ENCODE measurements at places on chromosomes 3 and 15.

DNA sequence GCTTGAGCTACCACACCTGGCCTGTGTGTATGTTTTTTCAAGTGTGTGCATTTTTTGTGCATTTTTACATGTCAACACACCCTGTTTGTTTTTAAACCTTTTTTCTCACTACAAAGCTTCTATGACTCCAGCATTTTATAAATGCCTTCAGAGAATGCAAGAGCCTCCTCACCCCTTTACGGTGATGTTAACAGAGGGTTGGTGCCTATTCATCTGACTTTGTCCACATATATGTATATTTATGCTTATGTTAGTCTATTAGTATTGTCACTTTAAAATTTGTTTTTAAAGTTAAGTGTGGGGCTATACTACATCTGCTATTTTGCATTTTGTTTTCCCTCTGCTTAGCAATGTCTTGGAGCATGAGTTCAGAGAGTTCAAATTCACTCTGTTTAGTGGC is 45.8 kb downstream of the EEFSEC start:
- no peak for DNase-seq

DNA sequence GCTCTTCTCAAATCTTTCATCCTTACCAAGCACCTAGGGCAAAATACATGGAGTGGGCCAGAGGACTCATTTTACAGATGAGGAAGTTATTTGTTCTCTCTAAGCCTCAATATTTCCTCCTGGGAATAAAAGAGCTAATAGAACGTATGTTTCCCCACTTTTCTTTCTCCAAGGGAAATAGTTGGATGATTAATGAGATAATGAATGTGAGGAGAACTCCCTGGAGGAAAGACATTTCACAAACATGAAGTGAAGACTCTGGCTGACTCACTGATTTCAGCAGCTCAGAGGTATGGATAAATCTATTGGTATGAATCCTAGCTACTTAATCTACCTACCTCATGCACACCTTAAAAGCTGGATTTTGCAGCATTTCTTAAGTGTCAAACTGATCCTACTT is 98.4 kb downstream of the ECT2 start:
- no peak for DNase-seq

- no peak for DNase-seq
These were observed 212.5 kb downstream of the EPHB1 start for GRCh38 chr3:135007607-135008006.

- no peak for DNase-seq
These were observed 186.7 kb downstream of the SSR3 start for GRCh38 chr3:156368189-156368588.

- no peak for DNase-seq
These were observed at the start of gene GMNC for GRCh38 chr3:190862209-190863118. Gene GMNC, minus strand, starts transcription at chr3:190862694. Its CDS starts 79 bp downstream, at chr3:190862615.

DNA sequence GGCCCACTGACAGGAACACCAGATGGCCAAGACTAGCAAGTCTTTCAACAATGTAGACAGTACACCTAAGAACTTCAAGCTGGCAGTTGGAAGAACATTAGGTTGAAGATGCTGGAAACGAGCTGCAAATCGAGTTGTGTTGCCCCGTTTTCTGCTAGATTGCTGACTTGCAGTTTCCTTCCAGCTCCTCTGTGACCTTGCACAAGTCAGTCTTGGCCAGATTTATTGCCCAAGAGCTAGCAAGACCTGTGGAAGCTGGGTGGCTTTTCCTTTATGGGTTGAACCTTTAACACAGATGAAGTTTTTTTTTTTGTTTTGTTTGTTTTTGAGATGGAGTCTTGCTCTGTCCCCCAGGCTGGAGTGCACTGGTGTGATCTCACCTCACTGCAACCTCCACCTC is 2.9 kb upstream of the RBM6 start:
- DNase-seq: no peak

DNA sequence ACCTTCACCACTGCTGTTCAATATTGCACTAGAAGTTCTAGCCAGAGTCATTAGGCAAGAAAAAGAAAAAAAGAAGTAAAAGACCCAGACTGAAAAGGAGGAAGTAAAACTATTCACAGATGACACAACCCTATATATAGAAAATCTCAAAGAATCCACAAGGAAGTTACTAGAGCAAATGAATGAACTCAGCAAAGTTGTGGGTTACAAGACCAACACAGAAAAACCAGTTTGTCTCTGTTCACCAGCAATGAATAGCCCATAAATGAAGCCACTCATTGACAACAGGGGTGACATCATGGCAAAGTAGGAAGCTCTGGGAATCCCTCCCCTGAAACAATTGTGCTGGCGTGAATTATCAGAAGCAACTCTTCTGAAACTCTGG is 4.6 kb downstream of the CFAP100 start:
- DNase-seq: no peak

DNA sequence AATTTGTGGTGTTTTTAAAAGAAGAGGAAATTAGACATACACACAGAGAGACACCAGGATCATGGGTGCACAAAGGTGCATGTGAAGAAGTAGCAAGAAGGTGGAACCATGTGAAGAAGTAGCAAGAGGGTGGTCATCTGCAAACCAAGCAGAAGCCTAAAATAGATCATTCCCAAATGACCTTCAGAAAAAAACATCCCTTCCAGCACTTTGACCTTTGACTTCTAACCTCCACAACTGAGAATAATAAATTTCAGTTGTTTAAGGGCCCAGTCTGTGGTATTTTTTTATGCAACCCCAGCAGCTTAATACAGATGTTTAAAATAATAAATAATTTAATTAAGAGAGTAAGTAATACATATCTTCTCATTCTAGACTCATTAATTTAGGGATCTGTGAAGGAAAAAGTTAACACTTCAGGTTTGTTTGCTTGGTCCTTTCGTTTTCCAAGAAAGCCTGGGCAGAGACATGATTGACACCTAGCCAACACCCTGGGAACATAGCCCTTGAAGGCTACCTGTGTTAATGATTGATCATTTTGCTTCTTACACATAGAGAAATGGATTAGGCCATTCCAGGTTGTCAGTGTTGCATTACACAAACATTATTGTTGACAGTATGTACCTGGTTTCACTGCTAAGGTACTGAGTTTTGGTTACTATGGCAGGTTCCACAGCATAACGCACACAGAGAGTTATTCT is 1331.2 kb upstream of the GBE1 start:
- no peak for DNase-seq

GRCh38 chr3:136283627-136284026 is 33.5 kb downstream of the PCCB start:
- DNase-seq: no peak

GRCh38 chr3:138799822-138800221 is 34.9 kb downstream of the PIK3CB start:
- DNase-seq: no peak

DNA sequence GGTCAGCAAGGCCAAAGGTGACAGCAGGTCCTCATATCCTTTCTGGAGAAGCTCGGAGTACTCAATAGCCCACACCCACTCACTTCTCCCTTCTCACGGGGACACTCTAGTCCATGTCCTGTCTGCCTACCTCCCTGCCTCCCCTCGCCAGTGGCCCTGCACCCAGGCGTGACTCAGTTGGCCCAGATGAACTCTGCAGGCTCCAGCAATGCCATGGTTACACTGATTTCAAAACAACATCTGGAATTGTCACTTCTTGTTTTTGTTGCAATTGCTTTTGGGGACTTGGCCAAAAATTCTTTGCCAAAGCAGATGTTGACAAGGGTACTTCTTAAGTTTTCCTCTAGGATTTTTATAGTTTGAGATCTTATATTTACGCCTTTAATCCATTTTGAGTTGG is 13.0 kb downstream of the IL16 start:
- DNase-seq: no peak

DNA sequence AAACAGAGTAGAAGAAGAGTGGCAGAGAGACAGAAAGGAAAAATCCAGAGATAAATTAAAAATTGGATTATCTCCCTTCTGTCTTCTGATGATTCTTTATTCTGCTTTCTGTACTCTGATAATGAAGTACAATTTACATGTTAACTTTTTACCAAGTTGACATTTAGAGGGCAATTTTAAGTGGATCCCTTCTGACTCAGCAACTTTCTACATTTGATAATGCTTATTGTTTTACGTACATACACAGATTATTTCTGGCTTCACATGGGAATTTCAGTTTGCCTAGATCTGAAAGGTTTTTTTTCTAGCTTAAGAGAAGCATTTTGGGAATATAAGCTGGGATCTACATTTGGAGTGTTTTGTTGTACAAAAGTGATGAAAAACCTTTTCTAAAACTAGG is 491.3 kb downstream of the OTOL1 start:
- no peak for DNase-seq

DNA sequence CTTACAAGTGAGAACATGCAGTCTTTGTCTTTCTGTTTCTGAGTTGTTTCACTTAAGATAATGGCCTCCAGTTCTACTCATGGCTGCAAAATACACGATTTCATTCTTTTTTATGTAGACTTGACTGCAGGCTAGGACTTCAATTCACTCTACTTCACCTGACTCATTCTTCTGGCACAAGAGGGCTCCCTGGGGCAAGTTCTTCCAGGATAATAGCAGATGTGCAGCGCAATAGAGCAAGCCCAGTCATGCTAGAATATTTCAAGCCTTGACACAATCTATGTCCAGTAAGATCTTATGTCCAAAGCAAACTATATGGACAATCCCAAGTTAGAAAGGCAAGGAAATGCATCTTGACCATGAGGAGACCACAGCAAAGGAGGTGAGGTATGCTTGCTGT is 211.7 kb upstream of the GADL1 start:
- no peak for DNase-seq

DNA sequence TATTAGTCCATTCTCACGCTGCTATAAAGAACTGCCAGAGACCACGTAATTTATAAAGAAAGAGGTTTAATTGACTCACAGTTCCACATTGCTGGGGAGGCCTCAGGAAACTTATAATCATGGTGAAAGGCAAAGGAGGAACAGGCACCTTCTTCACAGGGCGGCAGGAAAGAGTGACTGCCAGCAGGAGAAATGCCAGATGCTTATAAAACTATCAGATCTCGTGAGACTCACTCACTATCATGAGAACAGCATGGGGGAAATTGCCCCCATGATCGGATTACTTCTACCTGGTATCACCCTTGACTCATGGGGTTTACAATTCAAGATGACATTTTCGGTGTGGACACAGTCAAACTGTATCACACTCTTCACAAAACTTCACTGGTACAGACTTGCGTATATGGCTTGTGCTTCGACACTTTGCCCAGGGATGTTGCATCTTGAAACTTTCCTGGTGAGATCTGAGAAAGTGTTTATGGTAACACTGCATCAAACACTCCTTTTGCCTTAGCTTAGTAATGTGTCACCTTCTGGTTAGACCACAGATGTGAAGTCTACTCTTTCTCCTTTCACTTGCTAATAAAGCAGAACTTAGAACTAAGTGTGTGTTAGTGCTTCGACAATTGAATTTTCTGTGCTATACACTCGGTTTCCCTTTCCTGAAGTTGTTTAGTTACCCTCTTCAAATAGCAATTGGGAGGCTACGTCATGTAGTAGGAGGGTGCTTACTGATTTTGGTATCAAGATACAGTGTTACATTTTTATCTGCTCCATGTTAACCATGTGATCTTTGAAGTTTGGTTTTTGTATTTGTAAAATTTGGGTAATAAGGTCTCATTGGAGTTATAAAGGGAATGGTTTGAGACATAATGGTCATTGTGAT is 185.7 kb downstream of the LPP start:
- DNase-seq: no peak

DNA sequence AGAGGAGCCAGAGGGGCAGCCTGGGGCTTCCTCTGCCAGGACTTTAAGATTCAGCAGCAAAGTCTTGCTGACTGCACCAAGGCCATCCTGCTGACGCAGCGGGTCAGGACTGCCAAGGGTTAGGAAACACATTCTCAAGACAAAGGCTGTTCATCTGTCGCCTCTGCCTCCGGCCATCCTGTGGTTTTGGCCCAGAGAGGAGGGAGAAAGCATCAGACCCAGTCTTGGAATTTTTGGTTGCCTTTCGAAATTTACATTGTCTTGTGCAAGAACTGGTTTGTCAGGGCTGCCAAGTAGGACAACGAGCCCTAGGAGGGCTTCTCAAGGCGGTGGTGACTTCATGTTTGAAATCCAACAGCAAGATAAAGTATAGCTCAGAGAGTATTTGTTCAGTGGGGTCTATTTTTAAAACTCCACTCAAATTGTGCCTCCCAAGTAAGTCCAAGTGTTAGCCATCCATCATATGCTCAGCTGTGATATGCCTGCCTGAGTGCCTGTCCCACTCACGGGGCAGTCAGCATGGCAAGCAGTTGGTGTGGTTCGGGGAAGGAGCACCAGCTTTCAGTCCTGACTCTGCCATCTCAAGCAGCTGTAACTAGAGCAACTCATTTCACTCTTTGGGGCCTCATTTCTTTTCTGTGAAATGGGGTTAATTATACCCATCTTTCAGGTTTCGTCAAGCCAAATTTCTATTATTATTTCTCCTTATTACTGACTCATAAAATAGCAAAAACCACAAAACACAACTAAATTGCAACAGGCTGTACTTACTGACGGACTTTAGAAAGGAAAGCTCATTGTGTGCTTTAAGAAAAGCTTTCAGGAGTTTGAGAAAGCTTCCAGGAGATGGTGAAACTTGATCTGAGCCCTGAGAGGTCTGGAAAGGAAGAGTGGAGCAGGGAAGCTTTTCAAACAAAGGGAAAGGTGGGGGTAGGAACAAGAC is 42.4 kb upstream of the RHO start:
- DNase-seq: peak; percentile 23

DNA sequence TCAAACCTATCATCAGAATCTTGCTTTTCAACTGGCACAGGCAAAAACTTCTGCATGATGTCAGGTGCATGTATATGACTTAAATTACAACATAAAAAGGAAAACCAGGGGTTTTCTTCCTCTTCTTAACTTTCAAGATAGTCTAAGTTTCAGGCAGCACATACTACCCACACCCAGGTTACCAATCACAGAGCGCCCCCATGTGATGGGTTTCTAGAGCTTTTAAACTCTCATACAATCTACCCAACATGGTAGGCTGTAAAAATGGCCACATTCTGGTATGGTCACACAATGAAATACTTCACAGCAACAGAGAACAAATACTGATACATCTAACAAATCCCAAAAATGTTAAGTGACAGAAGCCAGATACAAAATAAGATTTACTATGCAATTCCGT is 7.4 kb downstream of the MESD start:
- no peak for DNase-seq

DNA sequence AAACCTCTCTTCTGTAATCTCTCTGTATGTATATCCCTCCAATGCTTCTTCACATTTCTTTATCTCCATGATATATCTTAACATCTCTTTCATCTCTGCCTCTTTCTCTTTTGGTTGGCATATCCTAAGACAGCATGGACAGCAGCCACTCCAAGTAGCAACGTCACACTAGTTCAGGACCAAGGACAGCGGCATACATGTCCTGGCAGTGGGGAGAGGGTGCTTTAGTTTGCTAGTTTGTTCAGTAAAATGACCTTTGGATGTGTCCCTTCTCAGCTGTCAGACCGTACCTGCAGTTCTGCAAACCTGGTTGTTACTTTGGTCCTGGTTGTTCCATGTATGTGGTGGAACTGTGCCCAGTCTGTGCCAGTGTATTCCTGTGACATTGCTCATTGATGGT is 225.6 kb upstream of the ROPN1 start:
- DNase-seq: no peak

GRCh38 chr3:54575618-54575960 is 352.3 kb downstream of the LRTM1 start:
- DNase-seq: peak; percentile 70

- peak; percentile 13 for DNase-seq
These were observed 153.7 kb downstream of the TUSC7 start for GRCh38 chr3:116863270-116863770.
